Mesenteric fat pad (tissue), 1 donor: ENCODE measurements at places on chromosomes 7 and 10. TPM values are rescaled to one million over a fixed set of nuclear protein-coding genes. Genes with fewer than 3 reads are reported as not detected.

DNA sequence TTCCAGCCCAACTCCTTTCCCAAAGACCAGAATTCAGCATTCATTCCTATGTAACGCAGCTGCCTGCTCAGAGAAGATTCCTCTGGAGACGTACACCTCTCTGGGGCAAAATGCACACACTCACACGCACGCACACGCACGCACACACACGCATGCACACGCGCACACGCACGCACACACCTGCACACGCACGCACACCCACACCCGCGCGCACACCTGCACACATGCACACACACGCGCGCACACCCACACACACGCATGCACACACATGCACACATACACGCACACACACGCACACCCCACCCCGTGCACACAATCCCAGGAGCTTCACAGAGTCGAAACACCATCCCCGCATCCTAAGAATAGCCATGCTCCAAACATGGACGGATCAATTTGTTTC is 13.0 kb downstream of the MMD2 start:
- DNase-seq, result no peak

DNA sequence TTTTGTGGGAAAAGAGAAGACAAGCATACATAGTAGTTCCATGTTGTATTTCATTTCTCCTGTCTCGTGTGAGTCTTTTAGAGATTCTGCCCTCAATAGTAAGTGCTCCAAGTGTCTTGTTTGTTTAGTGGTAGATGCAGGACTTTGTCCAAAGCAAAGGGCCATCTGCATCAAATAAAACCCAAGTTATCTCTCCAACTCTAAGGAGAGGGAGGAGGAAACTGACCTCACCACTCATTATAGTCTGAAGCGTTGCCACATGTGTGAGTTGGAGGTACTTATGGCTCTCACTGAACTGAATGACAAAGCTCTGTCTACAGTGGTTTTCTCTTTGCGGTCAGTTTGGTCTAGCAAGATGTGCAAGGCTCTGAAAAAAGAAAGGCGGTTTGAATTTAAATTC is 272.6 kb downstream of the DOCK4 start:
- no peak for DNase-seq

DNA sequence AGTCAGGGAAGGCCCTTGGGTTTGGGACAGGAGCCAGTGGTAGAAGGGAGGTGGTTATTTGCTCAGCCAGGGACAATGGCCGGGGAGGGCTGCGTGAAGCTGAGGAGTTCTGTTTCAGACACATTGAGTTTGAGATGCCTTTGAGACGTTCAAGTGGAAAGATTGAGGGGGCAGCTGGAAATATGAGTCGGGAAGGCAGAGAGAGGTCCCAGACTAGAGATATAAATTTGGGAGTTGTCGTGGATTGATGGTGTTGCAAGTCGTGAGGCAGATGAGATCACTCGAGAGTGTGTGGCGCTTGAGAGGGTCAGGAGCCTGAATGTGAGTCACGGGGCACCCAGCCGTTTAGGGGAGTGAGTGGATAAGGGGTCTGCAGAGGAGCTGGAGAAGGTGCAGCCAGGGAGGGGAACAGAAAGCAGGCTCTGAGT is 73.3 kb downstream of the ZMIZ1 start:
- no peak for DNase-seq

DNA sequence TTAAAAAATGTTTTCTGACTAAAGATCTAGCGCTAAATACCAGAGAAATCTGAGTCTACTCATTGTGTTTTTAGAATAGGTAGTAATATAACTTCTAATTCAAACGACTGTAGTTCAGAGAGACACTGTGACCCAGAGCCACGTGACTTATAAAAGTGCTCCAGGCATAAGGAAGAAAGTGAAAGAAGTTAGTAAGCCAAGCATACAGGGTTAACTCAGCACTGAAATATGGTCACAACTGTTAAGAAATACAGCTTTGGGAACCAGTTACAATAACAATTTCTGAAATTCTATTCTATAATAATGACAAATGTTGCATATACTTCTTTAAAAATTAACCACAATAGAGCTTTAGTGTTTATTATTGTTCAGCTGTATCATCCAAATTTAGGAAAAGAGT is 119.1 kb downstream of the TFEC start:
- no peak for DNase-seq

- no peak for DNase-seq
Measured at GRCh38 chr10:110615057-110615747, 28.9 kb upstream of the RBM20 start.

Gene CHST3
- 80.3 TPM for total RNA-seq

Gene PAX4
- total RNA-seq, result not detected
